ENCODE measurements at places on chromosomes 1 and 21. TPM values are rescaled to one million over a fixed set of nuclear protein-coding genes. Genes with fewer than 3 reads are reported as not detected.

Gene ZC3H11A
- total RNA-seq = 70.1 TPM

Gene NUP210L
- total RNA-seq = 0.06 TPM

Gene MAN1A2
- total RNA-seq = 51.3 TPM

Gene ERI3
- 51.9 TPM for total RNA-seq

Gene TSACC
- total RNA-seq = not detected

Gene CHI3L2
- total RNA-seq = 2.8 TPM

Gene AQP10
- 0.32 TPM for total RNA-seq

Gene ELAVL4
- total RNA-seq = 0.43 TPM

Gene NID1
- total RNA-seq = 89.4 TPM

Gene WDR64
- not detected for total RNA-seq

Gene CD247
- total RNA-seq = 5.2 TPM

All from mucosa of gallbladder (tissue), 1 donor.